ENCODE measurements at places on chromosomes 6 and 20.

DNA sequence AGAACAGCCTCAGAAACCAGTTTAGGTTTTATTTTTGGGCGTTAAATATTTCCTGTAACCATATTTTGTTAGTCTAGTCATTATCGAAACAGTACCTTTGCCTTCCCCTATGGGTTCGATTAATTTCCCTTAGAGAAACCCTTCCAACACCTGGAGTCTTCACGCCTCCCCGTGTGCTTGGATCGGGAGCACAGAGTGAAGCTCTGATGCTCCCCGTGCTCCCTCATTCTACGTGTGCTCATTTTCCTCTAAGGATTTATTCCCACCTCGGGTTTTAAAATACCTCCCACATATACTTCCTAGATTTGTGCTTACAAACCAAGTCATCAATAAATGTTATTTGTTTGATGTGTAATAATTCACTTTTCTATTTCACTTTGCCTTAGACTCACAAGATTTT lies 142.4 kb downstream of the TTLL2 start:
- no peak for DNase-seq

DNA sequence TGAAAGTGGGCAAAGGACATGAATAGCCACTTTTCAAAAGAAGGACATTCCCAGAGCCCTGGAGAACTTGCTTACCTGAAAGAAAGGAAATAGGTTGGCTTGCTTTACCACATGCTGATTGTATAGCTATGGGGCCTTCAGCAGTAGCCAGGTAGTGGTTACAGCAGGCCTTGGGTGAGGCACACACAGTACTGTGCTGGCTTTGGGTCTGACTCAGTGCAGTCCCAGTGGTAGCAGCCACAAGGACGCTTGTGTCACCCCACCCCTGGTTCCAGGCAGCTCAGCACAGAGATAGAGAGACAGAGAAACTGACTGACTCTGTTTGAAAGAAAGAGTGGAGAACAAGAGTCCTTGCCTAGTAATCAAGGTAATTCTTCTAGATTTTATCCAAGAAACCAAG lies 201.0 kb upstream of the EYS start:
- no peak for DNase-seq

- no peak for DNase-seq
Observed at GRCh38 chr20:17822540-17823408, 123.0 kb downstream of the BANF2 start.

GRCh38 chr20:15867899-15868298 lies 705.3 kb downstream of the KIF16B start:
- DNase-seq, result no peak

DNA sequence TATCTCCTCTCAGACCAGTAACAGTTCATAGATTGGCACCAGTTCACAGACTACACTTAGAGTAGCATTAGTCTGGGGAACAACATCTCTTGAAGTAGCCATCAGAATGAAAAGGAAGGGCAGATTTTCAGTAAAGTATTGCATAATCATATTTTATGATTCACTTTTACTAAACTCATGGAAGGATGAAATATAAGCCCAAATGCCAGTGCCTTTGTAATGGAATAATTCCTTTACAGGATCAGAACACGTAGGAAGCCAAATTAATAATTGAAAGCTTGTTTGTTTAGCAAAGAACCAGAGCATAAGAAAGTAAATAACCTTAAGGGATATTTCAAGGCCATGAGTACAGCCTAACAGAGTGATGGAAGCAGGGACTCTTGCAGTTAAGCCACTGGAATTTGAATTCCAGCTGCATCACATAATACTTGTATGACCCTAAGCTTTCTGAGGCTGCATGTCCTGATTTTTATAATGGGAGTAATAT lies 11.4 kb upstream of the LOC128125822 start:
- no peak for DNase-seq

DNA sequence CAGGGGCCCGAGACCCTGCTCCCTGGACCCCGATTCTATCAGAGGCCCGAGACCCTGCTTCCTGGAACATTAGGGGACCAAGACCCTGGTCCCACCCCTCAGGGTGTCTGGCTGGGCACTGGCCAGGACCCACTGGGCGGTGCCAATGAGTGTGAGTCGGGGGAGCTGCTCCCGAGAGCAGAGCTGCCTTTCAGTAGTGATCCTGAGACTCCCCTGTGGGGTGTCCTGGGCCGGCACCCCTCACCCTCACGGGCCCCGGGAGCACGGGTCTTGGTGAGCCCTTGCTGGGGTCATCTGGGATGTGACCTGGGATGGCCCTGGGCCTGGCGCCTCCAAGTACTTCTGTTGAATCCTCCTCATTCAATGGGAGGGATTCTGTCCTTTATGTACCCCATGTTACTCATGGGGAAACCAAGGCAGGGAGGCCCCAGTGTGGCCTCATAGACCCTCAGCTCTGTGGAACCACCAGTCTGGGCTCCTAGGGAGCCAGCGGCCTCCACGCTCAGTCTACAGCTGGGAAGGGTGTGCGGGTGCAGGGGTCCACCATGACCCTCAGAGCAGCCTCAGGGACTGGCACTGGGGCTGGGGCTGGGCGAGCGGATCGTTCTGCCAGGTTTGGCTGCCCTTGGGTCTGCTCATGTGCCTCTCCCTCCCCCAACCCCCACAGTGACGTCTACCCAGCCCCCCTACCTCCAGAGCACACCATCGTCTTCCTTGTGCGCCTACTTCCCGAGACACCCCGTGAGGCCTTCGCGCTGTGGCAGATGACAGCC lies 25.6 kb downstream of the COL20A1 start:
- DNase-seq, result no peak

GRCh38 chr6:32110632-32111031 lies 1.5 kb upstream of the TNXB start:
- DNase-seq, result no peak

DNA sequence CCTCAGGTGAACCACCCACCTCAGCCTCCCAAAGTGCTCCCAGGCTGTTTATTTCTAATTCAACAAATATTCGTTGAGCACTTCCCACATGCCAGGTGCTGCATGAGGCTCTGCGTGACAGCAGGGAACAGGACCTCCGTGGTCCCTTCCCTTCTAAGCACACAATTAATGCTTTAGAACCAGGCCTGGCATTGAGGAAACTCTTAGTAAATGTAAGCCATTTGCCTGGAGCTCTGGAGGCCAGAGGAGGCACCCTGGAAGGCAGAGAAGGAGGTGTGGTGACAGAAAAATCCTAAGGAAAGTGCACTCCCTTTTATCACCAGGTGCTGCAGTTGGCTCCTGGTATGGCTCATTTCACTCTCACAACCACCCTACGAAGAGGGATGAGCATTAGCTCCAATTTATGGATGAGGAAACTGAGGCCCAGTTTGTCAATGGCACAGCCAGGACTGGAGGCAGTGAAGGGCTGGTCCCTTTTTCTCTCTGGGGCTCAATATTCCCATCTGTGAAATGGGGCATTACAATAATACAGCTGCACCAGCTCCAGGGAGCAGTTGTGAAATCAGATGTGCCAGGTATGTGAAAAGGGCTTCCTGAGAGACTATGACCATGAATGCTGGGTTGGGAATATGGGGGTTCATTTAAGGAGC lies 8.1 kb upstream of the ID1 start:
- DNase-seq, result no peak

Measured in D721Med (cell line).